Activated CD4-positive, CD25-positive, alpha-beta regulatory T cell (primary cell): ENCODE measurements at places on chromosomes 12 and 14.

DNA sequence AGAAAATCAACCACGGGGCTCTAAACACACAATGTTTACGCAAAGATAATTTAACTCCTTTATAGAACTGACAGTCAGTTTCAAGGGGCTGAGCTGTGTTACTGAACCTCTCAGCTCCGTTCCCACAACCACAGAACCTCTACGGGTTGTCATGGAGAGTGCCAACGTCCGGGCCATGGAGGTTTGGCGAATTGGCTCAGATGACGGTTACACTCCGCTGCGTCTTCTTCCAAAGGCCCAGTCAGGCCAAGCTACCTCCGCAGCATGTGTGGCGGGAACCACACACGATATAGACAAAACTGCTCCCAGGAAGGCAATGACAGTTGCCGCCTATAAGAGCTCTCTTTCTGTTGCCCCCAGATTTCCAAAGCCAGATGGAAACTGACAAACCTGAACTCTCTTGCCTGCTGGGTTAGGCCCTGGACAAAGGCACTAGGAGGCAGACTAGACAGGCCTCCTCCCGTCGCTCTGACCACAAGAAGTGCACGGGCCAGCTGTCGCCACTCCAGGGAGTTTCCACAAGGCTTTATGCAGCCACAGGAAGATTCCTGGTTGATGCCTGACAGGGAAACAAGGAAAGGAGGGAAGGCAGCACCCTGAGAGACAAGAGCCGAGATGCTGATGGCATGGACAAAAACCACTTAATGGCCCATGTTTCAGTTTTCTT, 30.3 kb downstream of the CCDC88C start:
- no peak for DNase-seq

GRCh38 chr14:69652942-69653684, 41.7 kb downstream of the SUSD6 start:
- no peak for DNase-seq

GRCh38 chr12:108338915-108339657, at the start of gene CMKLR1:
Gene CMKLR1 (minus strand): TSS chr12:108339311. CDS start chr12:108293591, 45,720 bp downstream.
- no peak for DNase-seq

DNA sequence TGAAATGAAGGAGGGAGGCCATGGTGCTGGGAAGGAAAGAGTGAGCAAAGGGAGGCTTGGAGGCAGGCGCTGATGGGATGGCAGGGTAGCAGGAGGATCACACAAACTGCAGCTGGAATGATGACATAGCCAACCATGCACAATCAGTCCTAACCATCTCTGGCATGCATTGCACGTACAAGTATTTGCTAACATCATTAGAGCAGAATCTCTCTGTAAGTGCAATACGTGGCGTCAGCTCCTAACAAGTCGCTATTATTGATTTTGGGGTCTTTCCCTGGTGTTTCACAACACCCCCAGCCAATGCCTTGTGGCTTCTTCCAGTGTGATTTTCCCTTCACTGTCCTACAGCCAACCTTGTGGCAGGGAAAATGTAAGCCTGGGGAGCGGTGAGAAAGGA, 18.5 kb downstream of the BDKRB1 start:
- no peak for DNase-seq

DNA sequence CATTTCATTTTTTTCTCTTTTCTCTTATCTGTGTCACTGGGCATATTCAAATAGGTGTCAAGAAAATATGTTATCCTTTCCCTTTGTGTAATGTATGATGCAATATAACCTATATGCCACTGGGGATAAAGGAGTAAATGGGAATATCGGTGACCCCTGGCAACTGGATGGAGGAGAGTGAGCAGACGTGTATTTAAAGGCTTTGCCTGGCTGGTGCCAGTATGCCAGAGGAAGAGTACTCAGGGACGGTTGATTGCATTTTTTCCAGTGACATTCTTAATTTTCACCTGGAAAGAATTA, 12.0 kb upstream of the STXBP6 start:
- no peak for DNase-seq

DNA sequence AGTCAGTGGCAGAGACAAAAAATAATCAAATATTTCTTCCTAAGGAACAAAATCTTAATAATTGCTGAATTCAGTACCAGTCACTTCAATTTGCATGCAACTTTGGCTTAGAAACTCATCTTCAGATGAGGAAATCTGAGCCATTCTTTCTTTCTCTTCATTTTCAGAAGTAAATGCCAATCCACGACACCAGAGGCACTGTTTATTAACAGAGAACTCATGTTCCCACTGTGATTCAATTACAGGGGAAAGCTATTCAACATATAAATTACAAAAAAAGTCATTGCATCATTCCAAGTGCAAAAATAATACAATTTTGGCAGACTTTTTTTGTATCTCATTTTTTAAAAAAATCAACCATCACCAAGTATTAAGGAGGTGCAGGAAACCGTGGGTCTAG, 816.1 kb upstream of the TMEM132C start:
- no peak for DNase-seq

DNA sequence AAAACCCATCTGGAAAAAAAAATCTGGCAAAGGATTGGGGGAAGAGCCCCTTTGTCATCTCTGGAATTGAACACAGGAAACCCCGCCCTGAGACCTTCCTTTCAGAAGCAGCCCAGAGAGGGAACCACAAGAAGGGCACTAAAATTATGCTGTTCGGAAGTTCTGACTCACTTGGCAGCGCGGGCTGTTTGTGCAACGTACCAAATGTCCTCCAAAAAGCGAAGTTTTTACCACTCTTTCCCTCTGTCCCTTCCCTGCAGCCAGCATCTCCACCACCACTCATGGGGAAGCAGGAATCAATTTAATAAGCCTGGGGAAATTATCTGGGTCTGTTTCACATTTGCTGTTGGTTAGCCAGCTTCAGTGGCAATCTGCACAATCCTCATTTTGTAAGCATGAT, 3.2 kb upstream of the SYNE3 start:
- peak; percentile 56 for DNase-seq

- DNase-seq: no peak
Measured at GRCh38 chr14:63444588-63444987, 98.6 kb downstream of the PPP2R5E start.

GRCh38 chr12:92627511-92627910, 75.3 kb upstream of the PLEKHG7 start:
- no peak for DNase-seq

GRCh38 chr12:3713483-3713882, 39.4 kb downstream of the CRACR2A start:
- no peak for DNase-seq

- no peak for DNase-seq
Measured at GRCh38 chr12:132872975-132873421, 14.4 kb downstream of the CHFR start.

- DNase-seq: no peak
Measured at GRCh38 chr12:1929241-1929984, 11.0 kb upstream of the CACNA2D4 start.

DNA sequence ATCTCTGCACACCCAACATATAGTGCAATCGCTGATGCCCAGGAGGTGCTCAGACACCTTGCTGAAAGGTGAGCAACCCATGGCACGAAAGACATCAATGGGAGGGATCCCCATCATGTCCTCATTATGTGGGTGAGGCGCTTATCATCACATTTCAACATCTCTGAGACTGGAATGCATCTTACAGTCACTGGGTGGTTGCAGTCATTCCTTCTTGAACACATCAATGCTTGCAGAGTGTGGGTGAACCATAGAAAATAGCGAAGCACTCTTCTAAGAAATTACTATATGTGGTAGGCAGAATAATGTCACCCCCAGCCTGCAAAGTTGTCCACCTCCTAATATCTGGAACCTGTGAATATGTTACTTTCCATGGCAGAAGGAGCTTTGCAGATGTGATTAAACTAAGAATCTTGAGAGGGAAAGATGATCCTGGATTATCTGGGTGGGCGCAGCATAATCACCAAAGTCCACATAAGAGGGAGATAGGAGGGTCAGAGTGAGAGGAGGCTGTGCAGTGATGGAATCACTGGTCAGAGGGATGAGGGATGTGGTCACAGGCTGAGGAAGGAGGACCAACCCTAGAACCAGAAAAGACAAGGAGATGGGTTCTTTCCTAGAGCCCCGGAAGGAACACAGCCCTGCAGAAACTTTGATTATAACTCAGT, 51.2 kb downstream of the GLRX5 start:
- DNase-seq: no peak

DNA sequence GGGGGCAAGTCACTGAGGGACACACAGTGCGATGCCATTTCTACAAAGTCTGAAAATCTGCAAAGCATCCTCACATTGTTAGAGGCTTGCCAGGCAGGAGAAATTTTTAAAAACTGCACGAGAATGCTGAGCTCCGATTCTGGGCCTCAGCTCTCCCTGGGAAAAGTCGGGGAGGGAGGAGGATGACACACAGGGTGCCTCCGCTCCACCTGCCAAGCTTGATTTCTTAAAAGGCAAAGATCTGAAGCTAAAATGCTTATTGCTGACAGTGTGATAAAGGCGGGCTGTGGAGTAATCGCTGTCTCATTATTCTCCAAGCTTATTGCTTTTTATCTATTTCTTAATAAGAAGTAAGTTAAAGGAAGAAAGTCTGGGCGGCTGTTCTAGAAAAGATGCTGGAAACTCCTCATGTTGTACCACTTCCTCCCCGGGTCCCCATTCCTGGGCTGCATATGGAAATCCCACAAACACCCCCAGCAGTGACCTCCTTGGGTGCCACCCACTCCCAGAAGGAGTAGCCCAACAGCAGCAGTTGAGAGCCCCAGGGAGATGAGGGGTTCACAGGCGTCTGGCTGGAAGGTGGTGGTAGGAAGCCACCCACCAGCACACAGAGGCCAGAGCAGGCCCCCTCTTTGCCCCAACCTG, 55.0 kb downstream of the CCDC85C start:
- DNase-seq: no peak

- no peak for DNase-seq
Measured at GRCh38 chr12:62799126-62799736, 135.7 kb downstream of the PPM1H start.

DNA sequence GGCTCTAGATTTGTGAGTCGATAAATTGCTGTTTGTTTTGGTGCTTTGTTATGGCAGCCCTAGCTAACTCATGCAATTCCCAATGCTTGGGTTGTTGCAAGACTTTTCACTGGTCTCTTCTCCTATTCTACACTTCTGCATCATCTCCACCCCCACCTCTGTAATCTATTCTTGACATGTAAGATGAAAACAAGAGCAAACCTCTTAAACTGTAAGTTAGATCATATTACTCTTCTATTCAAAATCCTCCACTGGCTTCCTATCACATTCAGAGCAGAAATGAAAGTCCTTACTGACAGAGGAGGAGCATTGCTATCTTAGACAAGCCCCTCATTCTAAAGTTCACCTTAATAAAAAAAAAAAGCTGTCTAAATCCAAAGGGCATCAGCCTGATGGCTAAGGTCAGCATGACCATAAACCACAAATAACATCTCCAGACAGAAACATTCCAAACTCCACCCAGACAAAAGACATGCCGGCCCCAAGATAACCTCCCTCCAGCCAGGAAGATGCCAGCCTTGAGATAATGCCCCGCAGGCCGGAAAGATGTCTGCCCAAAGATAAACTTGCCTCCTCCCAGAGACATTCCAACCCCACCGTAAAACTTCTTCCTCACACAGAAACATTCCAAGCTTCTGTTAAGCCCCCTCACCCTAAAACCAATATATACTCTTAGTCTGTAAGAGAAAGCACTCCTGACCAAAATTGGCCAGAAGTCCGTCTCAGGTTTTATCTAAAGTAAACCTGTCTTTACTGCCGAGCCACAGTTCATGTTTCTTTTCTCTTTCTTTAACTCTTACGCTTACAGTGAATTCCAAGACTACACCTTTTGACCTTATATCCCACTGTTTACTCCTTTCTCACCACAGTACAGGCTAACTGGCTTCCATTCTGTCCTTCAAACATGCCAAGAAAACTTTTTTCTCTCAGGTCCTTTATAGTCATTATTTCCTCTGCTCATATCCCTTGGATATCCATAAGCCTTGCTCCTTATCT, 308.9 kb downstream of the KCNH5 start:
- no peak for DNase-seq

DNA sequence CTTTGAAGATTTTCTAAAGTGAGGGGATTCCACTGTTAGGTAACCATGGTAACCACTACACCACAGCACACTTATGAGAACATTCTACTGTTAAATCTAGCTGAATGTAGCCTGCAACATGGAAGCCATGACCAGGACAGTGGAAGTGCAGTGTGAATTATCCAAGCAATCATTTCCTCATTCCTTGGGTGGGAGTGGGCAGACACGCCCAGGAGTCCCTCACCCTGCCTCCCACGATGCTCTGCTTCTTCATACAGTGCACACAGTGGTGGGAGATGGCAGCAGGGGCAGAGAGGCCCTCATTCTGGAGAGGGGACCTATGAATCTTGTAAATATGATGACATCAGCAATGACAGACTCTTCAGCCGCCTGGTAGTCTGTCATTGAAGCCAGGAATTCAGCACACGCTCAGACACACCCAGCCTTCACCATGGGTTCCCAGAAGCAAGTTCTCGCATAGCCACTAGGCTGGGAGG, 70.1 kb upstream of the HOXC13 start:
- no peak for DNase-seq

DNA sequence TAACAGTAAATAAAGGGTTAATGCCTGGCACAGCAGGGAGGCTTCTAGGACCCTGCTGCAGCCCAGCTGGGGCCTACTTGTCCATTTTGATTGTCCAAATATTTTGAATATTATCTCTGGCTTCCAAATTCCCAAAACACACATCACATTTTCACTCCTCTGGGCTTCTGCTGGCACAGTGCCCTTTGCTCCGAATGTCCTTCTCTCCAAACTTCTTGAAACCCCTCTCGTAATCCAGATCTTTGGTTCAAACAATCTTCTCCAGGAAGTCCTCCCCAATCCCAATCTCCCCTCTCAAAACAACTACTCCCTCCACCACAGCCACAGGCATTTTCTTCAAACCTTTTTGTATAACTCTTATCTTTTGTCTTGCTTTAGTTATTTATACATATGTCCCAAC, 225.6 kb downstream of the PPM1H start:
- DNase-seq: no peak

DNA sequence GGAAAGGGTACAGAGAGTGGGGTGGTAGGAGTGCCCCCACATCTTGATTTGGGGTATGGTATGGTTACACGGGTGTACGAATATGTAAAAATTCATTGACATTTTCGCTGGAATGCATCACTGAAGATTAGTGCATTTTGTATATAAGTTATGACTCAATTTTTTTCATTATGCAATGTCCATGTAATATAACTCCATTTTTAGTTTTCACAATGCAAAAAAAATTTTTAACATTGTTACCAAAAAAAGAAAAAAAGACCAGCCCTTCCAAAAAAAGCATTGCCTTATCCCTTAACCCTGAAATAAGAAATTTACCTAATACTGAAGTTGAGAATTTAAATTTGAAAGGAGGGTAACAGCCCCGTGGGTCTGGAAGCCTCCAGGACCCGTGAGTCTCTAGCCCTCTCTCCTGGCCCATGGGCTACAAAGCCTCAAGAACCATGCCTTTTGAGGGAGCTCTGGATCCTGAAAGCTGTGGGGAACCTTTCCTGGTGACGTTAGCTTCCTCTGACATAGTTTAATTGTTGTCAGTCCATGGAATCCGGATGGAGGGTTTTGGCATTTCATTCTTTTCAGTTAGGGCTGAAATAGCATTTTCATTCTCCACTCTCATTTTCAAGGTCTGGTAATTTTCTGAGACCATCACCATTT, 55.6 kb upstream of the ACTN1 start:
- no peak for DNase-seq

- DNase-seq: no peak
Measured at GRCh38 chr12:6753772-6754356, 923 bp upstream of the MLF2 start.

GRCh38 chr14:43803076-43803689, 703.9 kb downstream of the FSCB start:
- DNase-seq: no peak

- no peak for DNase-seq
Measured at GRCh38 chr12:103028881-103029639, 71.6 kb downstream of the ASCL1 start.
